ENCODE measurements at places on chromosomes 16 and 17.
A peak's percentile ranks its signal among the peaks of the same experiment; 100 is the strongest.

DNA sequence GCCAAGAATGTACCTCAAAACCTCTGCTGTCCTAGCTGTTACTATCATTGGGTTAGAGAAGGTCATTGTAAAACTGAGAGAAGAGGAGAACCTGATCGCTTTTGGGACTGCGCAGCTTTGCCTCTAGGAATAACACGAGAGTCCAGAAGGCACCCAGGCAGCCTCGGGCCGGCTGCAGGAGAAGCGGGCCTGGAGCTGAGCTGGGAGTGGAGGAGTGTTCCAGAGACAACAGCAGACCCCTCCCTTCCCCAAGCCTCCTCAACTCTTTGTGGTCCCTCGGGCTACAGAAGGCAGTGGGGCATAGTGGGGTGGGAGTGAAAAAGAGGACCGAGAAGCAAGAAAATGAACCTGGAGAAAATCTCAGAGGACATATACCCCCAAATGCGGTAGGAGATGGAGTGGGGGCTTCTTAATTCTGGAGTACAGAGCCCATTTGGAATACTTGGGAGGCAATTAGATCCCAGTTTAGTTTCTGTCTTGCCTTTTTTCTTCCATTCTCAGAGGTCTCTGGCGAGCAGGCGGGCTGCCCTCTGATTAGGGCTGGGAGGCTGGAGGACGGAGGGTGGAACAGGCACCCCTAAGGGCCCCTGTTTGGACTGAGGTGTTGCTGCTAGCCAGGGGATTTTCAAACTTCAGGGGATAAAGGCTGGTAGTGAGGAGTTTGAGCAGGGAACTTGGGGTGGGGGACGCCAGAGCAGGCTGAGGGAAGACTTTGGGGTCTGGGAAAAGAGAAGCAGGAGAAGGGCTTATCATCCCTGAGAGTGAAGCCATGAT lies 13.3 kb upstream of the HOXB2 start:
- DNase-seq: no peak

DNA sequence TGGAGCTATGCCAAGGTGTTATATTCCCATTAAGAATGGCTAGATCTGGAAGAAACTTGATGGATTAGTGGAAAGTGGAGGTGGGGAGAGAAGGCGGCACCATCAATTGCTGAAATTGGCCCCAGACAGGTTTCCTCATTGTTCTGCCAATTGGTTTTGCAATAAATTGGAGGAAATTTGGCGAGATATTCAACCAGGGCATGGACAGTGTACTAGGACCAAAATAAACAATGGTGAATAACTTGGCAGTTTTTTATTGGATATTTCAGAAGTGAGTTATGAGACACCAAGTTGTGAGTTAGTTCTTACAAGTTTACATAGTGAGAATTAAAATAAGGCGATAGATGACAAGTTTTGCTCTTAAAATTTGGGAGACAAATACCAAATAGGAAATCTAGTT lies 41.1 kb upstream of the SOX9 start:
- DNase-seq: no peak

DNA sequence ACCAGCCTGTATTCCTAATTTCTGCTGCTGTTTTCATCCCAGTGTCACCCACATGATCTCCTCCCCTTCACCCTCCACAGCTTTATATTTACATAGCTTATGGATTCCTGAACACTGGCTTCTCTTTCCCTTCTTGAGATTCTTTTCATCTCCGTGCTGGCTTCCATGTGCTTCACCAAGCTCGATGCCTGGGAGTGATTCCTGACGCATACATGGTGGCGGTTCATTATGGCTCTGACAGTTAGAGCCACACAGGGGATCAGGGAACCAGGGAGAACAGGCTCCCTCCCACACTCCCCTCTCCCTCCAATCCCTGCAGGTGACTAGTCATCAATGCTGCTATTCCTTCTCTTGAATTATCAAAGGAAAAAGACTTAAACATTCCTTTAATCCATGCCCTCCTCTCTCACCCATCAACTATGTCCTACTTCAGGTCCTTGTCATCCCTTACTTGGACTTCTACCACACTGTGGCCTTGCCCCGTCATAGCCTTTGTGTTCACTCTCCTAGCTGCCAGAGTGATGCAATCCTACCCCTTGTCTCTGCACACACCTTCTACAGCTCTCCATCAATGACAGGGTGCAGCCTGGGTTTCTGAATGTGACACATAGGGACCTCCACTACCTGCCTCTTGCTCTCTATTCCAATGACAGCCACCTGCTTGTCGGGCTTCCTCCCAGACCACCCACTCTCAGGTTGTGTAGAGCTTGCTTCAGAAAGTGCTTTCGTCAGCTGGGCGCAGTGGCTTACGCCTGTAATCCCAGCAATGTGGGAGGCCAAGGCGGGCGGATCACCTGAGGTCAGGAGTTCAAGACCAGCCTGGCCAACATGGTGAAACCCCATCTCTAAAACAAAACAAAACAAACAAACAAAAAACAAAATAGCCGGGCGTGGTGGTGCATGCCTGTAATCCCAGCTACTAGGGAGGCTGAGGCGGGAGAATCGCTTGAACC lies 43.6 kb downstream of the MYH13 start:
- DNase-seq: no peak

GRCh38 chr16:50354629-50355456 lies 13.9 kb downstream of the BRD7 start:
- DNase-seq: peak; percentile 56

DNA sequence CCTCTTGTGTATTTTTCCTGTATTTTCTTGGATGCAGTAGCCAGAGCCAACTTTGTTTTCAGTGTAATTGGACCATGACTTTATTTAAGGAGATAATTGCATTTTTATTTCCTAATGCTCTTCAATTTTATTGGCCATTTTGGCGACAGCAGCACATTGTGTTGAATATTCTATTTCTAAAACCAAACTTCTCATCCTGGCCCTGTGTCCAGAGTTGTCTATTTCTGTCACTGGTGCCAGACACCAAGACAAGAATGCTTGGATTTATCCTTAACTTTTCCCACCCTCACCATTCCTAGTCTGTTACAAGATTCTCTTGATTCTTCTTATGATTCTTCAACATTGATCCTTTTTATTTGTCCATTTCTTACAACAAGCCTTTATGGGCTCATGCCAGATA lies 37.1 kb downstream of the ARHGAP44 start:
- DNase-seq: no peak

Measured in ELR (cell line).